Activated CD8-positive, alpha-beta memory T cell treated with anti-CD3 and anti-CD28 coated beads for 48 hours (primary cell): ENCODE measurements at places on chromosomes 6 and 20.

GRCh38 chr6:111503194-111503593, 20.2 kb upstream of the REV3L start:
- DNase-seq = no peak

DNA sequence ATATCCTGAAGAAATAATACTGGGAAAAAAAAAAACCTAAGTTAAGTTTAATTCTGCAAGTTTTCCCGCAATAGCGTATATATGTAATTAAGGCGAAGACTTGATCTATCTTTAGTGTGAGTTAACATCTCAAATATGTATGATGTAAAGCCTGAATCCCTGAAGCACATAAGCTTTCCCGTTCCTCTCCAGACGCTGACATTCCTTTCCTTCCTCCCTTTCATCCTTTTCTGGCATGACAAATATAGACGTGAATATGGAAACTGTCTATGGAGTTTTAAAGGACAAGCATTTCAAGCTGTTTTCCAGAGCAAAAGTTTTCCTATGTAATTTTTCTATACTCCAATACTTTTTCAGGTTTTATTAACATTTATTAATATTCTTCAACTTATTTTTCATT, 637.0 kb downstream of the COL12A1 start:
- DNase-seq = no peak

GRCh38 chr6:73372516-73372915, 2.8 kb upstream of the OOEP start:
- DNase-seq = no peak

DNA sequence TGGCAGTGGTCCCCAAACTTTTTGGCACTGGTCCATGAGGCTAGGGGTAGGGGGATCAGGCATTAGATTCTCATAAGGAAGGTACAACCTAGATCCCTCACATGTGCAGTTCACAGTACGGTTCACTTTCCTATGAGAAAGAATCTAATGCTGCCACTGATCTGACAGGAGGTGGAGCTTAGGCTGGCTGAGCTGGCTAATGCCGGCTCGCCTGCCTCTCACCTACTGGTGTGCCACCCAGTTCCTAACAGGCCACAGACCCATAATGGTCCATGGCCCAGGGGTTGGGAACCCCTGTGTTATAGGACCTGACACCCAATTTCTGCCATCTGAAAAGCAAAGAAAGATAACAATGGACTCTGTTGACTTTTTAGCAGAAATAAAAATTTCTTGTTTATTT, 199.6 kb downstream of the GMPR start:
- no peak for DNase-seq

DNA sequence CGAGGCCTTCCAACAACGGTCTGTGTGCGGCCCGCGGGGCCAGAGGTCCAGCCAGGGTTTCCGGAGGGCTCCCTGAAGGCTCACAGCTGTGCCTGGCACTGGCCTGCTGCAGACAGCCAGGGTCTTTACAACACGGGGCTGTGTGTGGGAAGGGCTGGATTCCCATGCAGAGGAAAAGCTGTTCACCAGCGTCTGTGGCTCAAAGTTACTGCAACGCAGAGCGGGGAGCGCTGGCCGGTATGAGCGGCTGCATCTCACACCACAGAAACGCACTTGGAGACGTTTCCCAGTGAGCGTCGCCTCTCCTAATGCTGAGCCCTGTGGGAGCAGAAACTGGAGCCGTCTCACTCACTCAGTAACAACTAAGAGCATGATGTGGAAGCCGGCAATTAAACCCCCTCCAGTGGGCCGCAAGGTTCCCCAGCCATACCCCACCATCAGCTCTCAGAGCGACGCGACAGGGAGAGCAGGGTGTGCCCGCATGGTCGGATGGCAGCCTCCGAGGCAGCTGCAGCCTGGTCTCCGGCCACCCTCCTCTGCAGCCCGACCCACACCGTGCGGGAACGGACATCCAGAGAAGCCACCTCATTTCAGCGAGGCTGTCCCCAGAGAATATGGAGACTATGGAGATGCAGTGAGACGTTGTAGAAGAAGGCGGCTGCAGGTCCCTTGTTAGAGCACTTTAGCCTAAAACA, 42.6 kb downstream of the DLL1 start:
- DNase-seq = no peak

DNA sequence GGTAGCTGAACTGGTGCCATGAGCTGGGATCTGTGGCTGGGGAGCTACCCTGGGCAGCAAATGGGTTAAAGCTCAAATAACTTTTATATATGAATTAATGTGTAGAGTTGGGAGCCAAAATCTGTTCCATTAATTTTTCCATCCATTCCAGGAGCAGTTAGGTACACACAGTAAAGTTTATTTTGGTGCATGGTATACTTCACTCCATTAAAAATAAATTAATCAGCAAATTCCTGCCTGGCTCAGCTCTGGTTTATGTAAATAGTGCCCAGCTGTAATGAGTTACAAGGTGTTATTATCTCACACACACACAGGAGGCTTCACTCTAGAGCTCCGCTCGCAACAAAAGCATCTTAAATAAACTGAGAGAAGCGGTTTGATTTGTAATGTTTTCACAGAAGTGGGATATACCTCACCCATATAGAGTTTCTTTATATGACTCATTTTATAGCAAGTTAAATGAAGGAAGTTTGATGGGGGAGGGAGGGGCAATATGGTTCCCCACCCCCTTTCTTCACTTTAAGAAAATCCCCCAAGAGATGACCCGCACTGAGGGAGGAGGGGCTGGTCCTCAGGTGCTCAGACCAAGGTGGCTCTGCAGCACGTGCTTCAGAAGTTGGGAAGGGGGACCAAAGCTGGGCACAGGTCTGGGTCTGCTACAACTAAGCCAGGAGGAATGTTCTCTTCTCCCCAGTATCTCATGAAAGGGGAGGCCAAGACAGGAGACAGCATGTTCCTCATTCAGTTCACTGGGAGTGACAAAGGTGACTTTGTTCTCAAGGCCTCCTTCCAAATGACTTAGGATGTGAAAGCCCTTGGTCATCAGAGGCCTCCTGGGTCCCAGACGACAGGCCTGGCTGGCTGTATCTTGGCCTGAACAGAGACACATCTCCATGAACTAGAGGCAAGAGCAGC, 10.5 kb upstream of the FAM83C start:
- no peak for DNase-seq

DNA sequence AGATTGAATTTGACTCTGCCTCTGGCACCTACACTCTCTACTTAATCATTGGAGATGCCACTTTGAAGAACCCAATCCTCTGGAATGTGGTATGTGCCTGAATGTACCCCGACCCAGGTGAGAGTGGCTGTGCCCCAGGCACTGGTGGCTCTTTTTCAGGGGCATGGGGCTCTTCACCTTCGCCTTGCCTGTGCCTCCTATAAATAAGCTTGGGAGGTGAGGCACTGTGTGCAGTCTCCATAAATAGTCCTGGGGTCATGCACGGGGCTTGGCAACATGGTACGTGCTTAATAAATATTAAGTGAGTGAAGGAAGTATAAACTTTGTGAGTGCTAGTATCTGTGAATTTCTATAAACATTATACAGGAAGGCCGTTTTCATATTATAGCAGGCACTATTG, 33.0 kb downstream of the GHRH start:
- no peak for DNase-seq

DNA sequence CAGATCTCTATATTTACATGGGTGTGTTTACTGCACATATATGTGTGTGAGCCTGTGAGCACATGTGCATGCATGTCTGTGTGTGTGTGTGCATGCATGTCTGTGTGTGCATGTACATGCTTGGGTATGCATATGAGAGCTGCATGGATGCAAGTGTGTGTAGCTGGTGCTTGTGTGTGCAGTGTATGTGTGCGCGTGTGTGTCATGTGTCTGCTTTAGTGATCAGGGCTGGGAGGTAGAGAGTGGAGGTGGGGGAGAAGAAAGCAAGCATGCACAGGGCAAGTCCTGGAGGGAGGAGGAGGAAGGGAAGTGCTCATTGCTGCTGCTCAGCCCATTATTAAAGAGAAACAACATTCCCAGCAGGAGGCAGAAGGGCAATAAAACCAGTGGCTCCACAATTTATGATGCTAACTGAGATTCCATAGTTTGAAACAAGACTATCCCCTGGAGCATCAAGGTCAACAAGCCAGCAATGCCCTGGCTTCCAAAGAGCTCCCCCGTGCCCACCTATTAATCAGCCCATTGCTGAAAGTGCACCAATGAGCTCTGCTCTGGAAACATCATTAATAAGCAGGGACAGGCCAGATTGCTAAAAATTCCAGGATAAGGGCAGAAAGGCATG, 414.0 kb downstream of the MAFB start:
- DNase-seq = no peak

DNA sequence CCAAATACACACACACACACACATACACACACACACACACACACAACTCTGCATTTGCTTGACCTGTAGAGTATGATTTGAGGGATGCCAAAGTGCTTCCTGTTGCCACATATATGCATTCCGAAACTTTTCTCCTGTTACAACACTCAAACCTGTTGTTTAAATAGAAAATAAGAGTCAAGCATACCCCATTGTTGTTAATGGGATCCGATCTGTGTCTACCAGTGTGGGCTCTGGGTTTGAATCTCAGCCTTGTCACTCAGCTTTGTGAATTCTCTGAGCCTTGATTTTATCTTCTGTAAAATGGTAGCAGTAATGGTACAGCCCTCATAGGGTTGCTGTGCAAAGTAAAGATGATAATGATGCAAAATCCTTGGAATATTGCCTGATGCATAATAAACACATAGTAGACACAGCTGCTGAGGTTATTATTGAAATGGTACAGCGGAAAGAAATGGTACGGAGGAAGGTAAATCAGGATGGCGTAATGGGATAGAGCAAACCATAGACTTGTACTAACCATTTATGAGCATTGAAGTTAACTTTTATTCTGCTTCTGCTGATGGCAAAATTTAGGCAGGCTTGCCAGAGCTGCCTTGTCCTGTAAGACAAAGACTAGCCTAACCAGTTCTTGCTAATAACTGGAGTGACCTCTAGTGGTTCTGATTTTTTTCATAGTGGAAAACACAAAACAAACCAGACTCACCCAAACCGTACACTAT, 113.5 kb upstream of the PHACTR1 start:
- DNase-seq = no peak

DNA sequence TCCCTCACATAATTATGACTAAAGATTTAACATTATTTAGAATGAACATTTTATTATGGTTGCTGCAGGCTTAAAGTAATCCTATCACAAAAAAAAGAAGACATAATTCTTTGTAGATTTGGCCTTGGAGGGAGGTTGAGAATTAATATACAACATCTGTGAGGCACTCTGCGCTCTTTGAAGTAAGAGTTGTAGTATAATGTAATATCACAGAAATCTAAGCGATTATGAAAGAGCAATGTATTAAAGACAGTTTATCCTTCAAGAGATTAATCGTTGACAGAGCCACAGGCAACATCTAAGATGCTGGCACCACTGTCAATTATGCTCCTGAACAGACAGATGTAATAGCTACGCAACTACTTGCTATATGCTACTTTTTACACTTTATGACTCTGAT, 946.8 kb downstream of the GRIK2 start:
- no peak for DNase-seq

GRCh38 chr6:98471444-98471843, 362.9 kb upstream of the POU3F2 start:
- no peak for DNase-seq

DNA sequence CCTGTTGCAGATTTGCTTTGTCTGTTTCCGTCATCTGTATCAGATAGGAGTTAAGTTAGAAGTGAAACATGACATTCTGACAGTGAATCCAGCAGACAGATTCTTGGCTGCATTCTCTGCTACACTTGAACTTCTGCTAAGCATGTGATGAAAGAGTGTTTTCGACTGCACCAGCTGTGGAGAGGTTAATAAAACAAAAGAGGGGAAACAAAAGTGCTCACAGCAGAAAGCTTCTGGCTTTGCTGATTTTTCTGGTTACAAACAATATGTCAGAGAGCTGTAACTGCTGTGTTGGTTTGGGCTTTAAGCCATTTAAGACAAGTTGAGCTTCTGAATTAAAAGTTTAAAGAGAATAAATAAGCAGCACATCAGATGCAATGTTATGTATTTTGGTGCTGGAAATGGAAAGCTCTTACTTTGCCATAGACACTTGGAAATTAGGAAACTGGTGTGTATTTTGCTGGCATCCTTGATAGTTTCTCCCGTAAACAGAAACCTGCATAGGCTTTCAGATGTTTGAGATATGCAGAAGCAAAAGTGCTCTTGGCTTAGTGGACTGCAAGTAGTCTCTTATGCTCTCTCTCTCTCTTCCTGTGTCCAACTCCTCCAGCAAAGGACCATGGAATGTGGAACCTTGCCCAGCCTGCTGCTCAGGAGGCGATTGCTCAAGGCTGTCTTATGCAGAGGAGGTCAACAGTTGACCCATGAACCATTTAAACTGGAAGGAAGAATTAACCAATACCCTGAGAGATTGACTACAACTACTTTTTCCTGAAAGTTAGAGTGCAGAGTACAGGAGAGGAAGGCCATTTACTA, 104.9 kb downstream of the RPS12 start:
- no peak for DNase-seq

DNA sequence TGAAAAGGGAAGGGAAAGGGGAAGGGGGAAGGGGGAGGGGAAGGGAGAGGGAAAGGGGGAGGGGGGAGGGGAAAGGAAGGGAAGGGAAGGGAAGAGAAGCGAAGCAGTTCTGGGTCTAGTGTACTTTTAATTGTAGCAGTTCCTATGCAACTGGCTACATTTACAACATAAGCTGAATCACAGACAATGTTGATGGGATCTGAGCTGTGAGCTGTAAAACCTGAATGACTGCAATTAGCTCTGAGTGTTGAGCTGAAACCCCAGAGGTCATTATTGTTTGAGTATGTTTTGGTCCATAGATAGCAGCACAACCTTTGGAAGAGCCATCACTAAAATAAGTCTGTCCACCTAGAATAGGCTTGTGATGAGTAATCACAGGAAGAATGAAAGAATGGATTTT, 7.2 kb upstream of the ABHD12 start:
- no peak for DNase-seq

DNA sequence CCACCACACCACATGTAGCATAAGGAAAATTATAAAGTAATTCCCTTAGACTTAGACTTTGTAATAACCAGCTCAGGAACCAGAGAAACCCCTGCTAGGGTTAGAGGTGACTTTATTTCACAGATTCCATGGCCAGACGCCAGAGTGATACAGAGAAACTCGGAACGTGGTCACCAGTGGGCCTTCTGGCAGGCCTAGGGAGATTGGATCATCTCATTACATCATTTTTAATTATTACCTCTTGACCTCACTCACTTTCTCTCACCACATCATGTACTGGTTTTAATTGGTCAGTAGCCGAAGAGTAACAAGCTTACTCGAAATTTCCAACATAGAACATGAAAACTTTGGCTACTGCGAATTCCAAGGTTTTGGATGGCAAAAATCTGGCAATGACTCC, 72.9 kb downstream of the BMP6 start:
- DNase-seq = no peak

DNA sequence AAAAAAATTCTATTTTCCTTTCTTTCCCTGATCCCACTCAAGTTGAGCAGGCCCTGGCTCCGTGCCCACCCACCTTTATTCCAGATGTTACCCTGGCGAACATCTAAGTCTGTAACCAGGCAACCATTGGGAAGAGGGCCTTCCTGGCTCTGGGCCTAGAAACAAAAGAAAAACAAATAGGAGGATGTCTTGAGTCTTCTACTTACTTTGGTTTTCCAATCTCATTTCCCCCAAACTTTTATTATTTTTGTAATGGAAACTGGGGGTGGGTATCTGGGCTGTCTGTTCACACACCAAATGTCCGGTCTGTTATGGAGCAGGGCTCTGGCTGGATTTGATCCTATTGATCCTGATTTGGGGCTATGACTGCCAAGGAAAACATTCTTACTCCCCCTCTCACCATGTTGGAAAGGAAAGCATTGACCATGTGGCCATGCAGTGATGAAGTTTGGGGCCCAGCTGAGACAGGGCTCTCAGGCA, 744.1 kb downstream of the DHX35 start:
- DNase-seq = no peak
